ENCODE measurements at places on chromosomes 1 and 21.

GRCh38 chr1:23578311-23578996 is 19.2 kb upstream of the ID3 start:
- no peak for DNase-seq

DNA sequence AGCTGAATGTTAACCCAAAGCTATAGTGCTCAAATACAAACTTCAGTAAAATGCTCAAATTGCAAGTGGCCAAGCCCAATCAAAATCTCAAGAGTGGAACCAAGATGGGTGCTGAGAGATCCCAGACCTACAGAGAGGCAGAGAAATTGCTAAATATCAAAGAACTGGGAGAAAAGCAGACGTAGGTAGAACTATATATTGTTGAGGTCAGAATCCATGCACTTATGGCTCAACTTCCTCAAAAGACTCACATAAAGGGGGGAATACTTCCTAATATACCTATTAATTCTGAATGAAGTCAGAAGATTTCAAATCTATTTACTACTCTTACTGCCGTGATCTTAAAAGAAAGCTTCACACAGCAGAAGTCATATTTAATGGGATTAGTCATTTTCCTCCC is 65.2 kb downstream of the PUM1 start:
- no peak for DNase-seq

DNA sequence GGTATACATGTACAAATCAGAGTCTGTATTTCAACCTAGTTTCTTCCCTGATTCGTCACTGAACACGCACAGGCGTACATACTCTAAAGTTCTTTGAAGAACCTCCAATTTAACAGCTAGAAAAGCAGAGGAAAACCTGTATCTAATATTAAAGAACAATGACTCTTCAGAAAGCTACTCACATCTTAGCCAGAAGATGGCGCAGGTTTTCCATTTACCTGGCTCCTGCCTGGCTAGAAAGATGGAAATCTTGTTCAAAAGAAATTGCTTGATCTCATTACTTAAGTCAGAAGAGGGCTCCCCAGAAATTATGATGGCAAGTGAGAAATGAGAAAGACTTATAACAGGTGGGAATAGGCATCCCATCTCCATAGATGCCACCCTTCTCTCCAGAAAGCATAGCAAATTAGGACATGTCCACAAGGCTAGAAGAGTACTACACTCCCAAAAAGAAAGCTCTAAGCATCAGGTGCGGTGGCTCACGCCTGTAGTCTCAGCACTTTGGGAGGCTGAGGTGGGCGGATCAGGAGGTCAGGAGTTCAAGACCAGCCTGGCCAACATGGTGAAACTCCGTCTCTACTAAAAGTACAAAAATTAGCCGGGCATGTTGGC is 19.0 kb upstream of the L1TD1 start:
- peak; percentile 42 for DNase-seq

- no peak for DNase-seq
These were observed 25.4 kb upstream of the AJAP1 start for GRCh38 chr1:4628992-4629391.

DNA sequence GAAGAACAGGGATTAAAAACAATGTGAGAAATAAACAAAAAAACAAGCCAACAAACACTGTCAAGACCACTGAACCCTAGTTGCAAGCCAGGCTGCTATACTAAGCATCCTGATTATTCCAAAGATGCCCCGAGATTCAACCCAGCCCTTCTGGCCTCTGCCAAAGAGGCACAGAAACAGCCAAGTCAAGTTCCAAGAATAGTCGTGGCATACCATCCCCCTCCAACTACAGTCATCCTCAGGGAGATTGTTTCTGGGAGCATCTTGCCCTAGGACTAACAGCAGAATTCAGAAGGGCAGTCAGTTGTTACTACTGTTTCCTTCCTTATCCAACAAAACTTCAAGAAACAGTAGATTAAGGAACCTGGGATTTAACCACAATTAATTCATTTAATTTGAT is 52.3 kb downstream of the ABL2 start:
- no peak for DNase-seq

DNA sequence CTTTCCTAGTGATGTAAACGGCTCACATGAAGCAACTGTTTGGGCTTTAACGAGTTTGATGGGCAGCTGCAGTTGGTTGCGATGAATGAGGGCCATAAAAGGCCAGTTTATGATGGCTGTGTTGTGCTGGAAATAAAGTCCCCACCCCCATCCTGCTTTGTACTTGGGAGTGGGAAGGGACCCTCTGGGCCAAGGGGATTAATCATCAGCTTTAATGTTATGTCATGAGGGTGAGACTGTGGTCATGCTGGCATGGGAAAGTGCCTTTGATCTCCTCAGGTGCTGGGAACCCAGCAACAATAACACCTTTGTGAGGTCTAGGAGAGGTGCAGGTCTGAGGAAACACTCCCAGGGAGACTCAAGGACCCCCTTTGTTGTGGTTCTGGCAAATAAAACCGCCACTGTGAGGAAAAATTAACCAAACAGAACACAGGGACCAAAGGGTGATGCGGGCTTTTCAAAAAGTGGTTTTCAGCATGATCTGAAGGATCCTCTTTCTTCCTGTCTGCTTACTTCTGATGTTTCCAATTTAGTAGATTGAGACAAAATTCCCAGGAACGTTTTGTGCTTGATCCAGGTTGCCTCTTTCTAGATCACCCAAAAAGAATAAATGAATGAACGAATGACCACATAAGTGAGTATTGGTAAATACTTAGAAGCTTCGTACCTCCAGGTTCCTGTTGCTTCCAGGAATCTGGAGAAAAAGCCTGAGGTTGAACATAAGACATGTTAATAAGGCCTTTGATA is 257.8 kb upstream of the HOOK1 start:
- DNase-seq = no peak

GRCh38 chr1:156076609-156077429 is 5.4 kb downstream of the MEX3A start:
- DNase-seq = no peak

GRCh38 chr1:992362-992761 is 7.5 kb downstream of the HES4 start:
- no peak for DNase-seq

- no peak for DNase-seq
These were observed 108.8 kb downstream of the DYRK1A start for GRCh38 chr21:37475186-37475868.

Measured in activated CD4-positive, alpha-beta T cell treated with anti-CD3 and anti-CD28 coated beads for 4 hours (primary cell).